Activated T-cell treated with anti-CD3 and anti-CD28 coated beads, Interleukin-2, amount 50 U/mL, for 72 hours (primary cell): ENCODE measurements at places on chromosomes 11 and 22. TPM values are rescaled to one million over a fixed set of nuclear protein-coding genes. Genes with fewer than 3 reads are reported as not detected.

DNA sequence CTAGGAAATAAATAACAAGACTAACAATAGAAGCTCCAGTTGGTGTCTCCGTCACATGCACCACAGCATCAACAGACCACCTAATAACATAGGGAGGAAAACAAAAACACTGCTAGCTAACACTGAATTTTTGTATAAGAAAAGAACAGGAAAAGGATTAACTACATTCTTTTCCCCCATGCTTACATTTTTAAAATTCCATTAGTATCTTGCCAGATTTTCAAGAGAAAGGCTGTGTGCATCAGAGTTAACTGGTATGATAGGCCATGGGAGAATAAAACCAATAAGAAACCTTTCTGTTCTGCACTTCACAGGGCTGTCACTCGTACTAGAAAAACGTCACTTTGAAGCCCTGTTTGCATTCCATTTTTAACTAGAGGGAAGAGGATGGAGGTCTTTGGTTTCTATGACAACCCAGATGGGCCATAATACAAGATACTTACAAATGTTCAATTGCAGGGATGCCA is 79.0 kb downstream of the LARGE2 start:
- no peak overlapping the region for H3K4me3 ChIP-seq
- H3K27me3 ChIP-seq: no peaks in the 10 kb centered on the region
- DNase-seq: no peak
- no peak overlapping the region for H3K27ac ChIP-seq

DNA sequence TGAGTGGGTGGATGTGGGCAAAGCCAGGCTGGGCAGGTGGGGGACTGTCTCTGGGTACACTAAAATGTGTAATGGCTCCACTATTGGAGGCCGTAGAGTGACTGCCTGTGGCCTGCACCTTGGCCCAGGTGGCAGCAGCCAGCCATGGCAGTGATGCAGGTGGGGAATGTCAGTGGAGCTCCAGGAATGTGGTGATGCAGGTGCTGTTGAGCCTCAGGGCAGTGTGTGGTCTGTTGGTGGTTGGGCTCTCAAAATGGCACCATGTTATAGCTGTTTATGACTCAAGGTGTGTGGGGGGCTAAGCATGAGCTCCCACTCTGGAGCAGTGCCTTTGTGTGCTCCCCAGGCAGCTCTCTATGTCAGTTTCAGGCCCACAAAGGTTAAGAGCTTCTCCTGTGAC is 40.2 kb upstream of the CCDC90B start:
- no peak overlapping the region for H3K4me3 ChIP-seq
- no peak for DNase-seq
- H3K36me3 ChIP-seq: no peaks in the 10 kb centered on the region
- no peaks in the 10 kb centered on the region for H3K4me1 ChIP-seq
- peaks cover 34% of the 10 kb centered on the region for H3K27me3 ChIP-seq

DNA sequence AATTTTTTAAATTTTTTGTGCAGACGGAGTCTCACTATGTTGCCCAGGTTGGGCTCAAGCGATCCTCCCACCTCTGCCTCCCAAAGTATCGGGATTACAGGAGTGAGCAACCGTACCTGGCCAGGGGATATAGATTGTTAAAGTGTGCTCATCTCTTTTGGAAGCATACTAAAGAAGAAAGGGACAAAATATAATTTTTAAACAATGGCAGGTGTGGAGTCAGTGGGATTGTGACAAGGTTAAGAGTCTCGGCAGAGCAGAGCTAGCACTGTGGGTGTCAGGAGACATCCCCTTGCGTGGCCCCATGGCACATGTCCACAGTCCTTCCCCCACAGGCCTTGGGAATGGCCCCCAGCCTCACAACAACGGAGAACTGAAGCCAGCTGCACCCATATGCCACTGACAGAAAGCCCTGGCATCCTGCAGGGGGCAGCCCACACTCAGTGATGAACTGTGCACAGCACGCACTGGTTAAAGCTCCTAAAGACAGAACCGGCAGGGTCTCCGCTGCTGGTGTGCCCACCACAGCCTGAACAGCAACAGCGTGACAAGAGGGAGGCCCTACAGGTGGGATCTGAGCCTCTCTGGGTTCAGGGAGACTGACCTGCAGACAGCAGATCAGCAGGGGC is 29.9 kb downstream of the SERPIND1 start:
- H3K4me1 ChIP-seq: peaks cover 8% of the 10 kb centered on the region
- no peak overlapping the region for H3K4me3 ChIP-seq
- H3K36me3 ChIP-seq: peaks cover 21% of the 10 kb centered on the region
- H3K27me3 ChIP-seq: no peaks in the 10 kb centered on the region

- peaks cover 13% of the 10 kb centered on the region for H3K4me1 ChIP-seq
- H3K27me3 ChIP-seq: no peaks in the 10 kb centered on the region
- H3K36me3 ChIP-seq: peaks cover 22% of the 10 kb centered on the region
- no peak for DNase-seq
Measured at GRCh38 chr11:77725433-77725832, 87.8 kb upstream of the CLNS1A start.

DNA sequence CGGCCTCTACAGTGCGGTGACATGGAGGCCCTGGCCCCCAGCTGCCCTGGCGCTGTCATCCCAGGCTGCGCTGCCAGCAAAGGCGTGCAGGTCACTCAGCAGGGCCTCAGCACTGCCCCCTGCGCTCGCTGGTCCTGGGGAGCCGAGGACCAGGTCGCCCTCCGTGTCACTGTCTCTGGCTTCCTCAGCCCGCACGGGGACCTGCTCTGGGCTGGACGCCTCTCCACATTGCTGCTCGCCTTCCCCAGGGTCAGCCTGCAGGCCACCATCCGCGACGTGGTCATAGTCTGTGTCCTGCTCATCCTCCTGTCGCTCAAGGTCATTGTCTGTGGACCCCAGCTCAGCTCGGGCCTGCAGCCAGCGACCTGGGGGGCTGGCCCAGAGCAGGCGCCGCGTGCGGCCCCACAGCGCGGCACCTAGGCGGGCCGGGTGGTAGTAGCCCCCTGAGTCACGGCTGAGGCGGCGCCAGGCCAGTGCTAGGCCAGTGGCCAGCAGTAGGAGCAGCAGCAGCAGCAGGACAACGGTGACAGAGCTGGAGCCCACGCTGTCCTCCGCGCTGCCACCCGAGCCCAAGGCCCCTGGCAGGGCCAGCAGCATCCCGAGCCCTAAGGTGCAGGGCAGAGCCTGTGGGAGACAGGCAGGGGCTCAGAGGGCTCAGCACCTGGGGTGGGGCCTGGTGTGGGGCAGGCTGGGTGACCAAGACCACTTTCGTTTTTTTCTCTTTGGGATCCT is 1.6 kb downstream of the PTPRCAP start:
- H3K27me3 ChIP-seq: no peaks in the 10 kb centered on the region
- peaks cover 71% of the 10 kb centered on the region for H3K4me1 ChIP-seq
- H3K36me3 ChIP-seq: peaks cover 10% of the 10 kb centered on the region
- H3K4me3 ChIP-seq: peak overlapping the region; percentile 91

DNA sequence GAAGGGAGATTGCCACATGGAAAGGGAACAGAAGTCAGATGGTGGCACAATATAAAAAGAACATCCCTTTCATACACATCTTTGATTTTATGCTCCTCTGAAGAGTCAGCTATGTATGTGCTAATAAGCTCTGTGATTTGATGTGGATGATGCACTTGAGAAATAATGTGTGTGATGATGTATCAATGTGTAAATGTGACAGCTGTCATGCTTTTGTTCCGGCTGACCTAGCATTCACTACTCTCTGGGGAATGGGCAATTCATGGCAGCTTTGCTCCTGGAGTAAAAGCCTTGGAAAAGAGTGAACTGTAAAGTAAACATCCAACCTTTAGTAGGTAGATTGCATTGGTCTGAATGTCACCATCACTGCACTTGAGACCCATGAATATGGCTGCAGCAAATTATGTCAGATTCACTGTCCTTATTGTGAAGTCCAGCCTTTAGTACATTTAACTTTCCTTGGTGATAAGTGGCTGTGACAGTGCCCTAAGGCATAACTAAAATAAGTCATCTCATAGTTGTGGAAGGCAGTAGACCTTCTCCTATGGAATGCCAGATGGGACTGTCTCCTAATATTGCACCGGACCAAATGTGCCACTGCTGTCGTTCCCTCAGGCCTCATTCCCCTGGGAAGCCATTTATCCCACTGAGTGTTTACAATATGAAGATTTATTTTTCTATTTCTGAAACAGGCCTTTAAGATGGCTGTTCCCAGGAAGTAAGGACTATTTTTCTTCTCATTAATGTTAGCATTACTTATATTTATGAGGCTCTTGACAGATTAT is 178.2 kb upstream of the CCDC90B start:
- H3K27me3 ChIP-seq: peaks cover 8% of the 10 kb centered on the region
- no peaks in the 10 kb centered on the region for H3K36me3 ChIP-seq
- DNase-seq: no peak
- H3K27ac ChIP-seq: no peak overlapping the region
- no peaks in the 10 kb centered on the region for H3K4me1 ChIP-seq

GRCh38 chr11:127114035-127114434 is 113.5 kb upstream of the KIRREL3 start:
- H3K4me1 ChIP-seq: no peaks in the 10 kb centered on the region
- H3K4me3 ChIP-seq: no peak overlapping the region
- H3K27me3 ChIP-seq: no peaks in the 10 kb centered on the region
- no peak for DNase-seq
- no peak overlapping the region for H3K27ac ChIP-seq

DNA sequence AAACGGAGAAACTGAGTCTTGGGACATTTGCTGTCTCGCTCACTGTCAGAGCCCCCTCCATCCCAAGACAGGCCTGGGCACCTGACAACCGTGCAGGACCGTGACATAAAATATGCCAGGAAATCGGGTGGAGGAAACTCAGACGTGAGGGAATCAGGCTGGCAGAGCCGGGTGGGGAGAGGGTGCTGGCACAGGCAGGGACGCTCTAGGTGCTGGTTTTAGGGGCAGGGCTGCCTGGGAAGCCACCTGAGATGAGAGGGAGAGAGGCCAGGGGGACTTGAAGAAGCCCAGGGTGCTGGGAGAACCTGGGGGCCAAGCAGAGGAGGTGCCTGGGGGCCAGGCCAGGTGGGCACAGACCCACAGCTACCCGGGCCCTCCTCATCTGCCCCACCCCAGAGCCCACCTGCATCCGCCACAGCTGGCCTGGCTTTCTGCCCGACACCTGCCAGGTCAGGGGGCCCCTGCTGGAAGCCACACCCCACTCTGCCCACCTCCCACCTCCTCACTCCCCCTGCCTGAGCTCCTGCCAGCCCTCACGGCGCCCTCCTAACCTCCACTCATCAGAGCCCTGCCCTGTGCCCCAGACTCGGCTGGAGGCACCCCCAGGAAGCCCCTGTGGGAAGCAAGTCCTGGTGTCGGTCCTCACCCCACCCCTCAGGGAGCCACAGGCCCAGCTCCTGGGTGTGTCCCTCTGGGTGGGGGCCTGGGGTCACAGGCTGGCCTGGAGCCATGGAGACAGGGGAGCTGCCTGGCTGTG is 27.3 kb upstream of the MUC5AC start:
- no peaks in the 10 kb centered on the region for H3K4me1 ChIP-seq
- peaks cover 16% of the 10 kb centered on the region for H3K27me3 ChIP-seq
- no peak overlapping the region for H3K27ac ChIP-seq
- H3K4me3 ChIP-seq: no peak overlapping the region
- DNase-seq: no peak

GRCh38 chr11:12289667-12290476 is 87.5 kb upstream of the PARVA start:
- DNase-seq: no peak
- H3K27ac ChIP-seq: no peak overlapping the region
- no peak overlapping the region for H3K4me3 ChIP-seq
- H3K27me3 ChIP-seq: no peaks in the 10 kb centered on the region
- H3K36me3 ChIP-seq: no peaks in the 10 kb centered on the region
- H3K4me1 ChIP-seq: peaks cover 10% of the 10 kb centered on the region

- H3K4me3 ChIP-seq: no peak overlapping the region
- H3K27ac ChIP-seq: no peak overlapping the region
- no peak for DNase-seq
- H3K27me3 ChIP-seq: no peaks in the 10 kb centered on the region
- H3K4me1 ChIP-seq: no peaks in the 10 kb centered on the region
- no peaks in the 10 kb centered on the region for H3K36me3 ChIP-seq
Measured at GRCh38 chr22:17860220-17860965, 86.1 kb upstream of the BID start.

- peak overlapping the region; percentile 1 for H3K27ac ChIP-seq
- H3K4me1 ChIP-seq: no peaks in the 10 kb centered on the region
Measured at GRCh38 chr11:30342736-30343166, 19.8 kb downstream of the ARL14EP start.

- no peak for DNase-seq
- no peaks in the 10 kb centered on the region for H3K36me3 ChIP-seq
- H3K4me3 ChIP-seq: no peak overlapping the region
- H3K27me3 ChIP-seq: peaks cover 14% of the 10 kb centered on the region
- no peak overlapping the region for H3K27ac ChIP-seq
Measured at GRCh38 chr11:10573556-10573955, 5.1 kb upstream of the LYVE1 start.

DNA sequence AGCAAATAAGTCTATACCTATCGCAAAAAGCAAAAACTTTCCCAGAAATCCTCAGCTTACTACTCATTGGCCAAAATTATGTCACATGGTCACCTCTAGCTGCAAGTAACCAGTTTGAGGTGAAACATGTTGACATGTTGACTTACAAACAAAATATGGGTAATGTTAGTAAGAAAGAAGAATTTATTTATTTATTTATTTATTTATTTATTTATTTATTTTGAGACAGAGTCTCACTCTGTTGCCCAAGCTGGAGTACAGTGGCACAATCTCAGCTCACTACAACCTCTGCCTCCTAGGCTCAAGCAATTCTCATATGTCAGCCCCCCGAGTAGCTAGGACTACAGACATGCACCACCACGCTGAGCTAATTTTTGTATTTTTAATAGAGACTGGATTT is 5.4 kb upstream of the SLC35C1 start:
- no peak overlapping the region for H3K27ac ChIP-seq
- H3K4me1 ChIP-seq: no peaks in the 10 kb centered on the region
- H3K36me3 ChIP-seq: peaks cover 2% of the 10 kb centered on the region
- DNase-seq: no peak
- no peak overlapping the region for H3K4me3 ChIP-seq

DNA sequence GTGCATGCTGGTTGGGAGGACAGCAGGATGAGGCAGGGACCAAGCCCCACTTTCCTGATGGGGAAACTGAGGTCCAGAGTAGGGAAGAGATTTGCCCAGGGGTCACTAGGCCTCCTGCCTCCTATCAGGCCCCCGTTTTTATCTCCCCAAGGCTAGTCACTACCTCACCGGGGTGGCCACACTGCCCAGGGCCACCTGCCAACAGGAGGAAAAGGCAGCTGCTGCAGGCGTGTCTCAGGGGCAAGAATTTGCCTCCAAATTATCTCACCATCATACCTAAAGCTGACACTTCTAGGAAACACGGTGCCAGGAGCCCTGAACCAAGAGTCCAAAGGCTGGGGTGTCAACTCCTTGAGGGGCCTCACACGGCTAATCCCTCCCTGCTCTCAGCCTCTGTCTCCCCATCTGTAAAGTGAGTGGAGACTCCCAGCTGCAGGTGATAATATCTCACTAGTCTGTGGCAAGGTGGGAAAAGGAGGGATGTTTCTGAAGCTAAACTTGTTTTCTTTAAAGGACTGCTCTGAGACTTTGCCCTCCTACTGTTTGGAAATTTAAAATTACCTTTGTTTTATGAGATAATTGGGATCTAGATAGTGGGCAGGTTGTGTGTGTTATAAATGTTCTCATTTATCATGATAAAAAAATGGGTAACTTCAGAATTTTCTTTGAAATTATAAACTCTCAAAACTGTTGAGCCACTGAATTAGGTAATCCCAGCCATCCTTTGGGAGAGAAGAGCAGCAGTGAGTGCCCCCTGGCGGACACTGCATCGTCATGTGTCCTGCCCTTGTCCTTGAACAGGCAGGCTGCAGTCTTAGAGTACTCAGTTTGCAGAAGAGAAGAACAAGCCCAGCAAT is 60.0 kb downstream of the MYO7A start:
- H3K27me3 ChIP-seq: no peaks in the 10 kb centered on the region
- no peak overlapping the region for H3K4me3 ChIP-seq
- no peaks in the 10 kb centered on the region for H3K4me1 ChIP-seq
- peak; percentile 76 for DNase-seq

PTPN5 gene
- not detected for total RNA-seq

HMOX1 gene
- 0.76 TPM for total RNA-seq
